ENCODE measurements at places on chromosomes 7 and 10.

GRCh38 chr7:26510231-26510957, 218.7 kb downstream of the SNX10 start:
- DNase-seq = no peak

DNA sequence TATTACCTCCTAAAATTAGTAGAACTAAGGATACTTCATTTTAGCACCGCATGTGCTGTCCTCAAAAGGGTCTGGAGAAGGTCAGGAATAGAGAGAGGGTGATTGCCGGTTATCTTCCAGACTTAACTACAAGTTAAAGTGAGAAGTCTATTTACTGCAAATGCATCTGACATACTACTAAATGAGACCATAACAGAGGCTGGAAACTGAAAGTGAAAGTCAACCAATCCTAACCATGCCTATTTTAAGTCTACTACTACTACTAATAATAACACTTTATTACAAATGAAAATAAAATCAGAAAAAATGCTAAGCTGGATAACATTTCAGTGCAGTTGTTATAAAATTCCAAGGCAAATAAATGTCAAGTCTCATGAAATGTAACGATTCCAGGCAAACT, 244.7 kb downstream of the KIF20B start:
- DNase-seq = peak; percentile 16

DNA sequence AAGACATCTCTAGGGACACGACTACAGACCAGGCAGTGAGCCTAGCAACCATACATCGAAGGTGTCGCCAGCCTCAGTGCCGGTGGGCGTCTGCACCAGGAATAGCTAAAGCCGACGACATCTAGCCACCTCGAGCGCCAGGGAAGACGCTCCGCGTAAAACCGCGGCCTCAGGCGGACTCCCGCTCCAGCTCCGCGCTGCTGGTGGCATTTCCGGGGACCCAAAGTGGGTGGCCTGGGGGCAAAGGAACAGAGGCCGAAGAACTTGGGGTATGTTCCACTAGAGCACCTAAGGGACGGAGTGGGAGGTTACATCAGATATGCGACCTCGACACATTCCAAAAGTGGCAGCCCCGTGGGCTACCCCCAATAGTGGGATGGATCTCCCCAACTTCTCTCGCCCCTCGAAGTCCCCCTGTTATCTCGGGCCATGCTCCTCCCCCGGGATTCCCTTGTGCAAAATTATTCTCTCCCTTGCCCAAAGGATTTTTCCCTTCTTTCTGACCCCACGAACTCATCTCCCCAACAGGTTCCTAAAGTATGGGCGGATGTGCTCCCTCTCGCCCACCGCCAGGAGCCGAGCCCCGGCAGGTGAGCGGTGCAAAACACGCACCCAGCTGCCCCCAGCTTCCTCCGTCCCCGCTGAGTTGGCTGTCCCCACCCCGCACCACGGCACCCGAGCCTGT, 1.2 kb downstream of the KCNMA1 start:
- no peak for DNase-seq

DNA sequence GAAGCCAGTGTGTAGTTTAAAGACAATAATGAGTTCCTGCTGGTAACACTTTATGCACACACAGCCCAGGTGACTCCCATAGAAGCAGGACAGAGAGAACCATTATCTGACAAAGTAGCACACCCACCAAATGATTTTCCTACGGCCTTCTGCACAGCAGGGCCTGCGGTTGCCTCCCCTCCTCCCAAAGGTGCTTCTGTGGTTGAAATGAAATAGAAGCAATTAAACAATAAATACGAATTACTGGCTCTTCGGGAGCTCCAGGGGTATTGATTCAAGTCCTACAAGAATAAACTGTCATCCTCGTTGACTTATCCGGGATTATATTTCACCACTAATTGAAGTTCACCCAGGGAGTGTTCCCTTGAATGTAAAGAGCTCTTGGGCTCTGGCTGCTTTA, 172.1 kb downstream of the ACTR3B start:
- DNase-seq = no peak

DNA sequence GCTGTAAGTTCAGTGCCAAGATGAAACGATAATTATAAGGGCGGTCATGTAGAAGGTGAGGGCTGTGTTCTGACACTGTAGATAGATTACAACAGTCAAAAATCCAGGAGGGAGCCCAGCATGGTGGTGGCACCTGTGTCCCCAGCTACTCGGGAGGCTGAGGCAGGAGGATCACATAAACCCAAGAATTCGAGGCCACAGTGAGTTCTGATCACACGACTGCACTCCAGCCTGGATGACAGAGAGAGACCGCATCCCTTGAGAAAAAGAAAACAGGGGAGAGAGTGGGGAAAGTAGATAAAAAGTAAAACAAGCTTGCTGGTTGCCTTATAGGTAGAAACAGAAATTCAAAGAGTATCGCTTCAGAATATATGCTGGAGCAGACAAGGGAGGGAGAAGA, 52.1 kb downstream of the KCNH2 start:
- no peak for DNase-seq

DNA sequence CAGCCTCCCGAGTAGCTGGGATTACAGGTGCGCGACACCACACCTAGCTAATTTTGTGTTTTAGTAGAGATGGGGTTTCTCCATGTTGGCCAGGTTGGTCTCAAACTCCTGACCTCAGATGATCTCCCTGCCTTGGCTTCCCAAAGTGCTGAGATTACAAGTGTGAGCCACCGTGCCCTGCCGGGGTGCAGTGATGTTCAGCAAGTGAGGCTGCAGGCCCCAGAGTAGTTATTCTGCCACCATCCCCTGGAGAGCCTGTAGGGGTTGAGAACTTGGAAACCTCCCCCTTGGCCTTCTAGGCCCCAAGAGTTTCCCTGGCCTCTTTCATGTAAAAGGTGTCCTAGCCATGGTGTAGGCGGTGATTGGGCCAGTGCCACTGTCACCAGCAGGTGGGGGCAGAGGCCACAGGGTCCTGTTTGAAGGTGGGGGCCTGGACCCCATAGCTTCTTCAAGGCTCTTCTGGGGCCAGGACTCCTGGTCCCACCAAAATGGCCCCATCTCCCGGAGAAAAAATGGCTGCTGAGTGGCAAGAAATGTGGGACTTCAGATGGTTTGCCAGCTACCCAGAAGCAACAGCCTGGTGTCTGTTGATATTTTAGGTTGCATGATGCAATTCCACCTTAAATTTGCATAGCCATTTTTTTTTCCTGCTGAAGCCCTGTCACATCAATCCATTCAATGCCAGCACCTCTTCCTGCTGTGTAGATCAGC, 25.5 kb upstream of the INMT start:
- DNase-seq = peak; percentile 27

DNA sequence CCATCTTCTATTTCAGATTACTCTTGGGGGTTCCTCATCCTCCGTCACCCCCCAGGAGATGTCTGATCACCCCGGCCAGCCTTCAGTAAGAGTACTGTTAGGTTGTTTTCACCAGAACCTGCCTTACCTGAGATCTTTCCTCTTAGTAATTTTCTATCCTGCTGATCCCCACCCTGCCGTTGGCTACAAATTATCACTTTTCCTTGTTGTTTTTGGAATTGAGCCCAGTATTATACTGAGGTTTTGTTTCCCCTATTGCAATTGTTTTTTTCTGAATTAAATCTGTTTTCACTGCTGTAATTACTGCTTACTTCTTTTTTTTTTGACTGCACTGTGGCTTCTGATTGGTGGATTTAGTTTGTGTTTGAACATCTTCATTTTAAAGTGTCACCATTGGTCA, 14.7 kb downstream of the SPAM1 start:
- no peak for DNase-seq

- no peak for DNase-seq
These were observed 188.8 kb downstream of the PARD3 start for GRCh38 chr10:34626158-34626880.

DNA sequence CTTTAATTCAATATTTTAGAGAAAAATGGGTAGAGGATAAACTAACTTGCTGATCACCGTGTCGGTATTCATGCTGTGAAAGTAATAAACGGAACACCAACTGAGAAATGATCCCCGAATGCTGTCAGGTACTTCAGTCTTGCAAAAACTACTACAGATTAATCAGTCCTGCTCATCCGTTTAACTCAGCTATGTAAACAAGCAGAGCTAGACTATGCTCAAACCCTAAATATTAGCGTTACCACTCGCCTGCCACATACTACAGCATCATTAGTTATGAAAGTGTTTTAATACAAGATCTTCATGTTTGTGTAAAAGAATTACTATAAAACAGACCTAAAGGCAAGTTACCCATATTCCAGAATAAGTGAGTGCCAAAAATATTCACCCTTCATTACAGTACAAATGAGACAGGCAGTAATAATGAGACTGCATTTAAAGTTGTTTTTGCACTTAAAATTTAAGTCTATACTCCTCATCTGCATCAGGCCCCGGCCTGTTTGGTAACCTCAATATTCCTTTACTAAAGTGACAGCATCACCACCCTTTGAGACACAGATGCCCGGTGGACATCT, 952 bp downstream of the DNMBP start:
- no peak for DNase-seq

DNA sequence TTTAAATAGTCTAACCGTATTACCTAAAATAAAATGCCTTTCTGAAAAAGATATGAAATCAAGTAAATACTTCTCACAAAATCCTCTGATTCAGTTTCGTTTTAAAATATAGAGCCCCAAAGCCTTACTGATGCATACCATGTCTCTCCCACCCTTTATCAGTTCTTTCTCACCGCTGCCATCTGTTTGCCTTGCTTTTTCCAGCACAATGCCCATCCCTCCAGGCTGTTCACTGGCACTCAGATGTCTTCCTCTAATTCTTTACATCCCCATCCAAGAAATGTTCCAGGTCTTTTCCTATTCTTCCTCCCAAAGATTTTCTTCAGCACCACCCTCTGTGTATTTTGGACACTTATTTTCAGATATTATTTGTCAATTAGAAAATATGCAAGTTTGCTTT, 116.5 kb upstream of the LRRN3 start:
- DNase-seq = no peak

GRCh38 chr7:15602236-15602635, 40.4 kb upstream of the AGMO start:
- DNase-seq = no peak

GRCh38 chr7:142807855-142808460, 37.2 kb downstream of the PRSS2 start:
- DNase-seq = peak; percentile 93

DNA sequence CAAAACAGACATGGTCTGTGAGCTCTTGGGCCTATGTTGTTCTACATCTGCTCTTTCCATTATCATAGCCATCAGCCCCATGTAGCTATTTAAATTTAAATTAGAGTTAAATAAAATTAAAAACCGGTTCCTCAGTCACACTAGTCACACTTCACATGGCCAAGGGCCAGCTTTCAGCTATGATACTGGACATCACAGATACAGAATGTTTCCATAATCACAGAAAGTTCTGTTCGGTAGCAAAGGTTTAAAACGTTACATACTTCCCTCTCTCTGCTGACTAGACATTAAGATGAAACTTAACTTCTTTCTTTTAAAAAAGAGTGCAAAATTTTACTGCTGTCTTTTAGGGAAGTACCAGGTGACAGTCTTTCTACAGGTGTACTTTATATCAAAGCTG, 43.0 kb downstream of the SRPK2 start:
- DNase-seq = no peak

GRCh38 chr7:2321020-2321419, 6.8 kb upstream of the SNX8 start:
- no peak for DNase-seq

- no peak for DNase-seq
These were observed 3.1 kb upstream of the CFTR start for GRCh38 chr7:117476557-117477215.

DNA sequence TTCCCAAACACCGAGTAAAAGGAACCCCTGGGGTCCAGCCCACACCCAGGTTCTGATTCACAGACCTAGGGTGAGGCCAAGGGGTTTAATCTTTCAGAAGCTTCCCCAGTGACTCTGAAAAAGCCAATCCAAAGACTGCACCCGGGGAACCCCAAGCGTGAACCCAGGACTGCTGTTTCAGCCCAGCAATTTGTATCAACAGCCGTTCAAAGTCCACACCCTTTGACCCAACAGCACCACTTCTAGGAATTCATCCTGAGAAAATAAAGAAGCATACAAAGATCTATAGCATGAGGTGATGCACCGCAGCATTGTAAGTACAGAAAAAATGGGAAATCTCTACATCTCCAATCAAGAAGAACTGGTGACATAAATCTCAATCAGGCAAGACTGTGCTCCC, 24.4 kb downstream of the DLG5 start:
- DNase-seq = no peak

DNA sequence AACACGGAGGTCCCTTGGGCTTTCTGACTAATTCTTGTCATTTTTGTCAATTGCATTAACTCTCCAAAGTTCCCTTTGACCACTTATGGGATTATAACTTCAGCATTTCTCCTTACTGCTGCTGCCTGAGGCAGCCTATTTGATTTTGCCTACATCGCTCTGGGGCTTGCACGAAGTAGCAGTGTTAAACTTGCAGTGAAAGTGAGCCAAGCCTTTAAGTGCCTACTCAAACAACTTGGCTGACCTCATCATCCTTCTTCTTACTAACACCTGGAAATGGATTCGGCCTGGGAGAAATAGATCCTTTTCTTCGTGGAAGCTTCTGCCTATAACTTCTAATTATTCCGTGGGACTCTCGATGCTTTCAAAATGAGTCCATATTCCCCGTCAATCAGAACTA, 76.6 kb downstream of the DGKB start:
- no peak for DNase-seq

DNA sequence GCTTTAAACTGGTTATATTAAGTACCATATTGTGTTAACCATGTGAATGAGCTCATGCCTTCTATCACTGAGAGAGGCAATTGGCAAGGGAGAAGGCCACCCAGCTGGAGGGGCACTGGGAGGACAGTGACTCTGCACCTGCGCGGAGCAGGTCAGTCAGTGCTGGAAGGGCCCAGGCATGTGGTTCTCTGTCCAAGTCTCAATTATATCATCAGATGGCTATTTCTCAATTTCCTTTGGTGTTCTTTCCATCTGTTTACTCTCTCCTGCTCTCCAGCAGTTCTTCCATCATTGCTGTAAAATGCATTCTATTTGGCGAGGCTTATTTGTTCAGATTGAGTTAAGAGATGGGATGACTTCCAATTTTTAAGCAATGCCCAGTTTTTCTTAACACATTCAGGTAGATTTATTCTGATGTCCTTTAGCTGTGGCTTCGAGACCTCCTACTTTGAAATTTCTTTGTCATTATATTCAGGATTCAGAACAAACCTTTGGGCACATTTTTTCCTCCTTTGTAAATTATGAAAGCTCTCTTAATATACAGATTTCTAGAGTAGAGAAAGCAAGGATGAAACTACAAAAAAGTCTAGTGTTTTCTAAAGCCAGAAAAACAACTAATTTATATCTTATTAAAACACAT, 159.3 kb downstream of the BMPER start:
- no peak for DNase-seq

GRCh38 chr10:119371704-119372663, 164.6 kb downstream of the GRK5 start:
- no peak for DNase-seq

GRCh38 chr10:113047963-113048781, 98.1 kb downstream of the TCF7L2 start:
- no peak for DNase-seq

GRCh38 chr10:97434055-97434454, 8.1 kb downstream of the PGAM1 start:
- DNase-seq = no peak

GRCh38 chr7:32501522-32501921, 6.2 kb downstream of the AVL9 start:
- DNase-seq = no peak

GRCh38 chr10:88243836-88244730, 339.0 kb downstream of the RNLS start:
- DNase-seq = no peak

GRCh38 chr7:101880282-101881054, 63.0 kb downstream of the CUX1 start:
- no peak for DNase-seq
